ENCODE measurements at places on chromosomes 11 and 22.

DNA sequence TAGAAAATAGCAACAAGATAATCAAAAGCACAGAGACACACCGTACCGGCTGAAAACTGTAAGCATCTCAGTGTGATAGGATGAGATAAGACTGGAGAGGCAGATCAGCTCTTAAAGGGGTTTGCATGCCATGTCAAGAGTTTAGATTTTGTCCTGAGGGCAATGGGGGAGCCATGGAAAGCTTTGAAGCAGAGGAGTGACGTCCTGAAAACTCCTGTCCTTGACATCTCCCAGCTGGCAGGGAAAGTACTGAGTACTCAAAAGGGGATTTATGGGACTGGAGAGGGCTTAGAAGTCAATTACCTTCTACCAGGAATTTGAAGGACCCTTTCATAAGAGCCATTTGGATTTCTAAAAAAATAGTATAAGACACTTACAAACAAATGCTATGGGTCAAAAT lies 420.5 kb upstream of the NARS2 start:
- DNase-seq, result no peak

DNA sequence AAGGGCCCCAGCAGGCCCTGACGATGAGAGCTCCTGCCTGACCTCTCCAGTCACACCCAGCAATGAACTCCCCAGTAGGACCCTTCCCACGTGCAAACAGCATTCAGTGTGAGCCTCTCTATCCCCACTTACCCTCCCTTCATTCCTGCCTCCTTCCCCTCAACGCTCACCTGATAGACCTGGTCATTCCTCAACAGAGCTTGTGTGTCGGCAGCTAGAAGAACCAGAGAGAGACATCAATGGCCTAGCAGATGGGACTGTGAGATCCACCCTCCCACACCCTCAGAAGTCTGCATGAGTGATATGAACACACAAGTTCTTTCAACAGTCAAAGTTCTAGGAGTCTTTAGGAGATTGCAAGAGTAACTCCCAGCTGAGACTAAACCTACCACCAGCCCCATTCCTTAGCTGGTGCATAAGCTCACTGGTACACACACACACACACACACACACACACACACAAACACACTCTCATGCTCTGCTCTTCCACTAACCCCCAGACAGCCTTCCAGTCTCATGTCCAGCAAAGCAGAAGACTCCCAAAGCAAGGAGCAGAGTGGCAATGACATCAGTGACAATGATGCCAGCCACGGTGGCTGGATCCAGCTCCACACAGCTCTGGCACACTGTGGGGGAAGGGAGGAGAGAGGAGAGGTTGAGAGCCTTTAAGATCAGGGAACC lies 3.1 kb downstream of the CD3D start:
- no peak for DNase-seq

- DNase-seq, result no peak
Observed at GRCh38 chr22:20999350-21000206, 2.3 kb downstream of the THAP7 start.

DNA sequence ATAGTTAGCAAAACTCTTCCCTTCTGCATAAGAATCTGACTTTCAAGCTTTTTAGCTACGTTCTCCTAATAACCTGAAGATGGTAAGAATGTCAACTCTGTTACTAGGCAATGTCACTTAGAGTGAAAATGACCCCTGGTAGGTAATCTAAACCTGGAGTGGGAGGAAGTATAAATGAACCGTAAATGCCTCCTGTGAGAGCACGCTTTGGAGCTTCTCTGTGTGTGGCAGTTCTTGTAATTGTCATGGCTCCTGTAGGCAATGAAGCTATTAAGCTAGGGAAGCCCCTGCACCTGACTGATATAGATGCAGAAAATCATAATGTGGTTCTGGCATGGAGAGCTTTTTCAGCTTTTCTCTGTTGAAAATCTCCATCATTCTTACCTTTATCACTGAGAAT lies 29.4 kb downstream of the CALCA start:
- no peak for DNase-seq

DNA sequence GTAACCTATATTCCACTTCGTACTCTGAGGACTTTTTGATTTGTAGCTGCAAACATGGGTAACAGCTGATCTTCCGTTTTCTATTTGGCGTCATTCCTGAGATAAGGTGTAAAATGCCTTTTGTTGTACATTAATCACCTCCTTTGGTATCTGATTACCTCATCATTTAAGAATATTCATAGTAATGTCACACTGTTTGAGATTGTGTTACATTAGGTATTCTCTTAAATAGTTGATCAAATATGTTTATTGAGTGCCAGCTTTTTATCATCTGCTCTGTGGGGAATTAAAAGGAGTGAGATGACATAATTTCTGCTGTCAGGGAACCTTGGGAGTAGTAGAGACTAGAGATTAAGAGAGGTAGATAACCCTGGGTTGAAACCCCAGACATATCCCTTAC lies 5.9 kb downstream of the NCAM1 start:
- DNase-seq, result no peak

DNA sequence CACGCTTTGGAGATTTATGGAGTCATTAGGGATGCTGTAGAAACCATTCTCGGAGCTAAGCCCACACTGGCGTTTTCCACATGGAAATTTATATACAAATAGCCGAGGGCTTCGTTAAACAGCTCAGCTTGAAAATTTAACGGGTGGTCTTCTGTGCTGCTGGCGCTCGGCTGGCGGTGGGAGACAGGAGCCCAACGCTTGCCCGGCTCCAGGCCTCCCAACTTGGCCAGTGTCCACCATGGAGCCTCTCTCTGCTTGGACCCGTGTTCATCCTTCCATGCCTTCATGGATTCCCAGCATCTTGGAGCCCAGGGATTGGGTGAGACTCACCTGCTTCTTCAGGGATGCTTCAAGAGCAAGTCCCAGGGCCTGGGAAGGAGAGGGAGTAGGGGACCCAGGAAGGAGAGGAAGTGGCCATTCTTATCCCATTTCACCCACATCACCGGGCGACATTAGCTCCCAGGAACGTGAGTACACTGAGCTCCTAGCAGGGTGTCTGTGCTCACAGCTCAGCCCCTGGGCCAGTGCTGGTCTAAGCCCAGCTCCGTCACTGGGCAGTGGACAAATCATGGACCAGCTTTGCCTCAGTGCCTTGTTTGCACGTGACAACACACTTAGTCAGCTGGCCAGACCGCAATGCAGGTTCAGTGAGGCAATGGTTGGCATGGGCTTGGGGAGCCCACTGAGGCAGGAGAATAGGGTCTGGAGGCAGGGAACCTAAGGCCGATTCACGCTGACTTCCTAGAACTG lies 944.3 kb downstream of the BRD1 start:
- DNase-seq, result no peak

DNA sequence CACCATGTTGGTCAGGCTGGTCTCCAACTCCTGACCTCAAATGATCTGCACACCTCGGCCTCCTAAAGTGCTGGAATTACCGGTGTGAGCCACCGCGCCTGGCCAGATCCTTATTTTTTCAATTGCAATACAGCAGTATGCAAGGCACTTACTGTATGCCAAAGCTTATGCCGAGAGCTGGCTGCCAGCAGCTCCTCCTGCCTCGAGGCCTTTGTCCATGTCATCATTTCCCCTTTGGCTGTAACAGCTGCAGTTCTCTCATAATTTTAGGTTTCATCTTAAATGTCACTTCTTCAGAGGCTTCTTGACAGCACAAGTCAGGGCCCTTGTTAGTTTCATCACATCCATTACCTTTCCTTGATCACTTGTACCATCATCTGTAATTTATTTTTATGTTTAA lies 1.5 kb upstream of the SREBF2 start:
- DNase-seq, result peak; percentile 37

GRCh38 chr22:27210111-27210730 lies 552.8 kb downstream of the MIAT start:
- no peak for DNase-seq

GRCh38 chr11:6258571-6259081 lies 1.0 kb upstream of the CCKBR start:
- DNase-seq, result no peak

- no peak for DNase-seq
Observed at GRCh38 chr11:113279591-113279990, 34.8 kb upstream of the TTC12 start.

DNA sequence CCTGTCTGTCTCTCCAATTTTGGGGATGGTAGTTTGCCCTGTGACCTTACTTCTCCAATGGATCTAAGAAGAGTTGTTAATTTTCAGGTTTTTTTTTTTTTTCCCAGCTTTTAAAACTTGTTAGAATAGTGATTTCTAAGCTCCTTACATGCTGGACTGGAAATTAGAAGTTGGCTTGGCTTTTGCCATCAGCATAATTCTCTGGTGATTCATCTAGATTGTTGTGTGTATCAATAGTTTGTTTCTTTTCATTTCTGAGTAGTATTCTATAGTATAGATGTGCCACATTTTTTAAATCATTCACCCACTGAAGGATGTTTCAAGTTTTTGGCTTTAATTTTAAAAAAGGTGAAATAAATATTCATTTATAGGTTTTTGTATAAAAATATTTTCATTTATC lies 51.4 kb downstream of the ADAMTS15 start:
- no peak for DNase-seq

All from GM10248 (cell line).